ENCODE measurements at places on chromosomes 11 and 22.
A peak's percentile ranks its signal among the peaks of the same experiment; 100 is the strongest.

GRCh38 chr22:48827268-48827846 lies 1000.3 kb downstream of the BRD1 start:
- DNase-seq, result no peak

- no peak for DNase-seq
Measured at GRCh38 chr22:49499433-49500075, 328.1 kb downstream of the BRD1 start.

- DNase-seq, result no peak
Measured at GRCh38 chr11:117470576-117470975, 142.9 kb downstream of the CEP164 start.

GRCh38 chr11:79167510-79168188 lies 273.2 kb downstream of the TENM4 start:
- no peak for DNase-seq

GRCh38 chr22:50342651-50343540 lies at the start of gene PPP6R2:
Gene PPP6R2 (plus strand): TSS chr22:50343327. CDS start chr22:50393909, 50,582 bp downstream.
- DNase-seq, result peak; percentile 84

- no peak for DNase-seq
Measured at GRCh38 chr11:59224351-59224928, 11.7 kb upstream of the MPEG1 start.

GRCh38 chr11:67079065-67079705 lies 22.5 kb downstream of the RHOD start:
- peak; percentile 58 for DNase-seq

DNA sequence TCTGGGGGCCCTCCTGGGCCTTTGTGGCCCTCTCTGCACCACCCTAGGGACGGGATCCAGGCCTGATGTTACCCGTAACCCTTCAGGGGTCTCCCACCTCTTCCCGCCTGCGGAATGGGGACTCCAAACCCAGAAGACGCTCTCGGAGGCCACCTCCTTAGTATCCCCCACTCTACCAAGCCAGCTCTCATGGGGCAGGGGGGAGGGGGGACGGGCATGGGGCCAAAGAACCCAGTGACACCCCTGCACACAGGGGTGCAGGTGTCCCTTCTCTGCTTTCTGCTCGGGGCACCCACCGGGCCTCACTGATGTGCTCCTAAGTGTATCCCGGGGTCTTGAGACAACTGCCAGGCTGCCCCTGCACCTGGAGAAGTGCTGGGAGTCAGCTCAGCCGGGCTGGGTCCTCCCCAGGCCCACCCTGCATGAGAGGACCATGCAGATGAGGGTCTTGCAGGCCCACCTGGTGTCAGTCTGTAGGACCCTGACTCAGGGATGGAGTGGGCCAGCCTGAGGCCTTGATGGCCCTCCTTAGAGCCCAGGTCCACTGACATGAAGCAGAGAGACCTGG lies 176.9 kb downstream of the IGLL1 start:
- no peak for DNase-seq

Data from activated CD4-positive, alpha-beta T cell treated with anti-CD3 and anti-CD28 coated beads, Interleukin-2, Interleukin-4, amounts not matched to agents 100 ng/mL and 50 ng/mL, durations not matched to agents 16 hours and 8 hours (primary cell).